Hindlimb muscle (tissue), 1 donor: ENCODE measurements at places on chromosomes 6 and 20. TPM values are rescaled to one million over a fixed set of nuclear protein-coding genes. Genes with fewer than 3 reads are reported as not detected.

The MMP24 gene
- 0.43 TPM for polyA plus RNA-seq

The EMILIN3 gene
- 19.7 TPM for polyA plus RNA-seq

The VSX1 gene
- polyA plus RNA-seq = not detected

The DCDC2 gene
- polyA plus RNA-seq = 0.08 TPM

The EPHA7 gene
- 3.5 TPM for polyA plus RNA-seq

- DNase-seq = no peak
Observed at GRCh38 chr6:87670707-87671106, 31.3 kb downstream of the AKIRIN2 start.

DNA sequence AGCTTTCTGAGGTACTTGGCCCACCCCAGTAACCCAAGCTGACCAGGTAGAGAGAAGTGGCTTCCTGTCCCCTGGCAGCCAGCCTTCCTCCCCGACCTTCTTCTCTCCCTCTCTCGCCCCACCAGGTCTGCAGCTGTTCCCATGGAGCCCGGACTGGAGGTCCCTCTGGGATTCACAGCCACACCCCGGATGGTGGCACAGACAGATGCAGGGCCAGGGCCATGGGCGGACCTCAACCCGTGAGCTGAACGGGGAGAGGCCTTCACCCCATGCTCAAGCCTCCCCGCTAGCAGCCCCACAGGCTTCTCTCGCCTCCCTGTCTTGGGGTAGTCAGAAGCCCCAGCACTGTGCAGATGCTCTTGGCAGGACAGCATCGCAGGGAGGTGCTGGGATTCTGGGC lies 41.3 kb downstream of the CPXM1 start:
- DNase-seq = no peak

DNA sequence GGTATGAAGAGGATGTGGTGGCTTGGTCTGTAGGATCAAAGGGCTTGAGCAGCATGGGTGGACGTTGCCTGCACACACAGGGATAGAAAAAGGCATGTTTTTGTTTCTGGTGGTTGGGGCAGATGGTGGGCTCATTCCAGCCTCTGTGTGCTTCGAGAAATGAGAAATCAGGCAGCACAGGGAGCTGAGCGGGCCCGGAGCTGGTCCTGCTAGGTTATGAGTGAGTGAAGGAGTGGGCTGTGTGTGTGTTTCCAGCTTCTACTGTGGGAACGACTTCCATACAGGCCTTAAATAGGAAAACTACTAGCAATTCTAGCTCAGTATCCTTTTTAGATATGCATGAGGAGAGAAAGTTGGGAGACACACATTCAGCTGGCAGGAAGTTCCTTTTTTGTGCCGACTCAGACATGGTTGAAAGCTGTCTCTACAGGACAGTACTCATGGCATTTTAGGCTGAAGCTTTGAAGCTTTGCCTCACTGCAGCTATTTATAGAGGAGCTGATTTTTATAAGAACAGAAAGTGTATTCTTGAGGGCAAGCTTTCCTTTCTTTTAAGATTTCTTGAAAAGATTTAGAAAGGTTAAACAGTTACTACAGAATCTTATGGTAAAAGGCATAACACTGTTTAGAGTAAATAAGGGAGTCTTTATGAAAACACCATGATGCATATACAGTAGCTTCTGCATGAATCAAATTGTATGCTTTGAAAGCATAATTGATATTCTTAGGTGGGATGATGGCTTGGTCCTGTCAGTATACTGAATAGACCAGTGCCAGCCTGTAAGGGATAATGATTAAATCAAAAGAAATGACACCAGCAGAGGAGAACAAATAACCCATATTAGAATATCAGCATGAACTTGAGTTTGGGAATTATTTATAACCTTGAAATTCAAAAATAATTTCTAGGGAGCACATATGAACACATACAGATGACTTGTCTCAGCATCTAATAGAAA lies 104.0 kb upstream of the MAN1A1 start:
- no peak for DNase-seq

- no peak for DNase-seq
Observed at GRCh38 chr6:151357758-151358436, 33.5 kb downstream of the ZBTB2 start.
